GM23338 (cell line): ENCODE measurements at places on chromosomes 2 and 18. TPM values are rescaled to one million over a fixed set of nuclear protein-coding genes. Genes with fewer than 3 reads are reported as not detected.

GRCh38 chr2:227411990-227412350 lies 24.2 kb upstream of the SCYGR1 start:
- no peak for DNase-seq

GRCh38 chr2:68203587-68203986 lies 45.9 kb downstream of the PNO1 start:
- DNase-seq, result no peak

GRCh38 chr2:38461470-38461869 lies 84.4 kb upstream of the ATL2 start:
- no peak for DNase-seq

- no peak for DNase-seq
Measured at GRCh38 chr2:66849153-66849755, 414.3 kb downstream of the MEIS1 start.

LBX2 gene
- total RNA-seq, result 0.24 TPM in 1 of 2 replicates, not detected in the other

GRCh38 chr18:3454365-3455089 lies 4.6 kb downstream of the TGIF1 start:
- DNase-seq, result peak; percentile 84

GLI2 gene
- 41.7 and 53.6 TPM in 2 replicates for total RNA-seq

- no peak for DNase-seq
Measured at GRCh38 chr2:233228376-233228775, 23.1 kb upstream of the ATG16L1 start.

UGP2 gene
- total RNA-seq, result 742 and 744 TPM in 2 replicates

- DNase-seq, result no peak
Measured at GRCh38 chr2:17850151-17850550, 28.3 kb upstream of the KCNS3 start.

- DNase-seq, result peak; percentile 28
Measured at GRCh38 chr2:237542001-237542704, 24.2 kb upstream of the PRLH start.

- DNase-seq, result peak; percentile 79
Measured at GRCh38 chr2:45170191-45171135, 161.2 kb upstream of the SIX2 start.

DNA sequence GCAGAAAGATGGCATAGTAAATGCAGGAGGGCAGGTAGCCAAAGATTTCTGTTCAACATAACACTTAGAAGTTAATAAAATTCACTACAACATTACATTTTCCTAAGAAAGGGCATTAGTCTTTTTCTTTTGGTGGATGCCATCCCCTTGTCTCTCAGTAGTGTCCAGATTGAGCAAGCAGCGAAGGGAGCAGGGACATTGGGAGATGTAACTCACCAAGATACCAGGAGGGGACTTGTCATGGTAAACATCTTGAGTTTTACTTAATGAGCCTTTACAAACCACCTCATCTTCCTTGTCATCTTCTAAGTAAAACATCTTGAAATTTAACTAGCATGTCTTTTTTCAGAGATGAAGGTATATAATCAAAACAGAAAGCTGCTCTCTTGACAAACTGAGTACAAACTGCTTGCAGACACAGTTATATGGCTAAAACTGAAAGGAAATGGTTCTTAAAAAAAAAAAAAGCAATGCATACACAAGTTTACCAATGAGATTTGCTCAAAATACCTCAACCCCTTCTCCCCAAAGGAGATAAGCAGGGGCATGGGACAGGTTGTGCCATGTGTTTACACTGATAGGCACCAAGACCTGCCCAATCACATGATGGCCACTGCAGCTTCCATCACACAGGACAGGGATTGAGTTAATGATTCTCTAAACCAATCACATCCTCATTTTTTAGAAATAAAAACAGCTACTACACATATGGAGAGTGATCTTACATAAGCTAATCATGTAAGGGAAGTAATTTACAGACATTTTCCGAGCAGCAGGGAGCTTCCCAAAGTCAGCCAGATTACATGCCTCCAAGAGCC lies 30.3 kb downstream of the LPIN2 start:
- DNase-seq, result peak; percentile 56

- peak; percentile 55 for DNase-seq
Measured at GRCh38 chr2:20450201-20450999, 3.5 kb downstream of the RHOB start.

GRCh38 chr2:203366639-203367466 lies 38.7 kb downstream of the ABI2 start:
- no peak for DNase-seq

DNA sequence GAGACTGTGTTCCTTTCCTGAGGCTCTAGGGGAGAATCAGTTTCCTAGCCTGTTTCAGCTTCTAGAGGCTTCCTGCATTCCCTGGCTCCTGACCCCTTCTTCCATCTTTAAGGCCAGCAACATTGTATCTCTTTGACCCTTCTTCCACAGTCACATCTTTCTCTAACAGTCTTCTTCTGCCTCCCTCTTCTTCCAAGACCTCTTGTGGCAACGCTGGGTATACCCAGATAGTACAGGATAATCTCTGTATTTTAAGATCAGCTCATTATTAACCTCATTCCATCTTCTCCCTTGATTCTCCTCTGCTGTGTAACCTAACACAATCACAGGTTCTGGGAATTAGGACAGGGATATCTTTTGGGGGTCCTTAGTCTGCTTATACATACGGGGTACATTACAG lies 8.9 kb upstream of the MYL12A start:
- DNase-seq, result no peak

- no peak for DNase-seq
Measured at GRCh38 chr18:5144629-5145028, 52.4 kb downstream of the AKAIN1 start.

DNA sequence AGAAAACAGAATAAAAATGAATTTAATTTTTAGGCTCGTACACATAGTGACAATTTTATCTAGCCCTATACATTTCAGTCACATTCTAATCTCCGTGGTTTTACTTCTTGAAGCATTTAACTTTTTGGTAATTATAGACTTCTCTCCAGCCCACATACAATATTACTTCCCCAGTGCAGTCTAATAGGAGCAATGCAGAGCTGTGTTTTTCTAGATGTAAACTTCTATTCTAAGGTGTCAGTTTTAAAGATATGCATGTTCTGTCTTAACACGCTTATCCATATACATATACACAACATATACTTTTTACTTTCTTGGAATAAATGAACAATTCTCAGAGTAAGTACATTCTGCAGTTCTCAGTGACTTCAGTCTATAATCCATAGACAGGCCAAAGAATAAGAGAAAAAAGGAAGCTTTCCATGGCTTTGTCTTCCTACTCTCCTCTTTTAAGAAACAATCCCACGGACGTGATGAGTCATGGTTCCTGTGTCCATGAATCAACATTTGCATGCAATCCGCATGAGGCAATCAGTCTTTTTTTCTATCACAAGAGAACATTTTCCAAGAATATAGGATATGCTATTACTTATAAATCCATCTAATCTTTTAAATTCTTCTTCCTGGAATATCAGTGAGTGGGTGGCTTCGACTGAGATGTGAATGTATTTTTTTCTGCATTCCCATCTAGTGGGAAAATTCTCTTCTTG lies 42.8 kb downstream of the CCDC102B start:
- DNase-seq, result peak; percentile 30

- DNase-seq, result no peak
Measured at GRCh38 chr18:75977081-75977480, 518.0 kb downstream of the ZNF516 start.

GRCh38 chr2:70475266-70475665 lies 78.4 kb downstream of the TGFA start:
- DNase-seq, result no peak

DNA sequence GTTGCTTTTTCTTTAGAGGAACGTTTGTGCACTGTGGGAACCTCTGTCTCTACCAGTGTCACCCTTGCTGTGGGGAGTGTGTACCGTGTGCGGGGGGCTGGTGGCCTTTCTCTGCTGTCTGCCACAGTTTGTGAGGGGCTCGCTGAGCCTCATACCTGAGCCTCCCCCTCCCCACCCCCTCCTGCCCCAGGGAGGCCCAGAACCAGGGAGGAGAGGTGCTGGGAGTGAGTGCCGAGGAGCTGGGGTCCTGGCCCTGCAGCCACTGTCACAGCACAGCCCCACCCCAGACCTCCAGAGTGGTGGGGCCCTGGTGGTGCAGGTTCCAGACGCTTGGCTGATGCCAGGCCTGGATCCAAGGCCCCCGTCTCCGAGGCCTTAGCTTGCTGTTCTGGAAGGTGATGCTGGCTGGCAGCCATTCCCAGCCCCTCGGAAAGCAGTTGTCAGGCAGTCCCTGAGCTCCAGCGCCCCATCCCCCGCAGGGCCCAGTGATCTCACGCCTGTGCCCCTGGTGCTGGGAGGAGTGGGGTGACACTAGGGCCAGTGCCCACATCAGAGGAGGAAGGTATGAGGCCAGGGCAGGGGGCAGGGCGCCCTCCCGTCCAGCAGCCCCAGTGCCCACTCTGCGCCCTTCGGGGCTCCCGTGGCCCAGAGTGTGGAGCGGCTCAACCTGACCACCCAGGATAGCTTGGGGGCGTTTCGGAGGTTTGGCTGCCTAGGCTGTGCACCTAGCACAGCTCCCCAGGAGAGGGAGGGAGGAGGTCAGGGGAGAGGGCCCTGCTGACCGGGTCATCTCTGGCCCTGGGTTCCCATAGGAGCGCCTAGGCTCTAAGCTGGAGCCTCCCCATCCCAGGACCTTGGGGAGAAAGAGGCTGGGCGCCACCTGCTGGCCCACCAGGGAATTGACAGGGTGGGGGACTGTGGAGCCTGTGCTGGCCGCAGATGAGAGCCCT lies 53.0 kb upstream of the ALPP start:
- peak; percentile 49 for DNase-seq

GPR75 gene
- total RNA-seq, result 2.3 and 4.1 TPM in 2 replicates

DNA sequence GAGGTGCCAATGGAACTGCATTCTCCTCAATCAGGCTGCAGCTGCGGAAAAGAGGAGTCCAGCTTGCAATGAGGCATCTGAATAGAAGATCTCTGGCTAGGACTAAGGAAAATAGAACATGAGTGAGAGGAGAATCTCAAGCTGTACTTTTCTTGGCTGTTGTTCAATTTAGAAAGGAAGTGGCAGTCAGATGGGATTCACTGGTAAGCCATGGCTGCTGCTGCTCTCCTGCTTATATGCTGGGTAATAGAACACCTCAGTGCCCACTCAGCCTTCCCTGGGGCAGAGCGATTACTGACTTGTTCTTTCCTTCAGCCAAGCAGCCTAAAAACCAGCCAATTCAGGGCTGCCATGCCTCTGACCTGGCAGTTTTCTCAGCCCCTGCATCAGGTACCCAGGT lies 17.6 kb upstream of the CHST9 start:
- DNase-seq, result no peak

- no peak for DNase-seq
Measured at GRCh38 chr2:16318051-16318450, 347.6 kb downstream of the CYRIA start.

- no peak for DNase-seq
Measured at GRCh38 chr2:242052421-242052820, 182.9 kb downstream of the RTP5 start.

DNA sequence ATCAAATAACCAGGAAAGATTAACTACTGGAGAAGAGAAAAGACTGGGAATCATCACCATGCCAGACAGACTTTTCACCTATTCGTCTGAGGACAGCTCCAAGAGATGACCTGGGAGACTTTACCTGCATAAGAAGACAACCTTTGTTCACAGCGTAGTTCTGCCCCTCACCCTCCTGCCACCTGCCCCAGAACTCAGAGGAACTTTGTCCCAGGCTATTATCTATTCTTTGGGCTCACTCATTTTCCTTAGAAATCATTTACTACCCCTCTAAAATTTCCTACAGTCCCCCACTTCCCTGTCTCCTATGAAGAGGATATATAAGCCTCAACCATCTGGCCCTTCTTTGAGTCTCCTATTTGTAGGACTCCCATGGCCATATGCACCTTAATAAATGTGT lies 19.3 kb upstream of the COPS8 start:
- no peak for DNase-seq

DNA sequence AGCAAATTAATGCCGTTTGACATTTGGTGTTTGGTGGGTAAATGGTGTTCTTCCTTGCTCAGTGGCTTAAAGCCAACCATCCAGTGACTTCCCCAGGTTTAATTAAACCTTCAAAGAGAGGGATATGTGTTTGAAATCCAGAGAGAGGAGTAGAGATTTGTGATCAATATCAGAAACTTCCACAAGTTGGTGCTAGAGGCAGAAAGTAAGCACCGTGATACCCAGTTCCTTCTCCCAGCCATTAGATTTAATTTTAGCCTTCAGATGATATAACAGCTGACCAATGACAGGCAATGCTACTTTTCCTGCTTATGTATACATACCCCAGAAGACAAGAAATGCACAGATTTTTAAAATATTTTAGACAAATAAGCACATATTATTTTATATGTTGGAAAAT lies 398.5 kb downstream of the CDH2 start:
- peak; percentile 52 for DNase-seq

IL37 gene
- total RNA-seq, result not detected in 2 replicates

PROC gene
- total RNA-seq, result 1.2 and 1.7 TPM in 2 replicates

DNA sequence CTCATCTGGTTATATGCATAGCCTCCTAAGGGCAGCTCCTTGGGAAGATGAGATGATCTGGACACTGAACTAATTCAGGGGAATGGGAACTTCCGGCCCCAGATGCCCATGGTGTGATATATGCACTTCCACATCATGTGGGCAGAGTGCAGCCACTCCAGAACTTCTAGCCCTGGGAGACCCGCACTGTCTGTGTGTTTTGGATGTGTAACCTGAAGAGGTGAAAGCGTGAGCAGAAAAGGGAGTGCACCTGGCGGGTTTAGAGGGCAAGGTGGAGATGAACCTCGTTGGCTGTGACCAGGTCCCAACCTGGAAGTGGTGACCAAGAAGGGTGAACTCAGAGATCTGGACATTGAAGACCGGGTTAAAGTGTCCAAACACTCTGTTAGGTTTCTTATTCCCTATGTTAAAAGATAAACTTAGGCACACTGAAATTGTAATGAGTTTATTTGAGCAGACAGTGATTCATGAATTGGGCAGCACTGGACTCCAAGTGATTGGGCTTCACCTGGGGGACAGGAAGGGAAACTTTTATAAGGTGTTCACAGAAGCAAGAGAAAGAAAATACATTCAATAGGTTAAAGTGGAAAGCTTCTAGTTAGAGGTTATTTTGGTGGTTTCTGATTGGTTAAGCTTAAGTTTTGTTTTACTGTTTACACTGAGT lies 296.2 kb upstream of the SKOR2 start:
- no peak for DNase-seq

DNA sequence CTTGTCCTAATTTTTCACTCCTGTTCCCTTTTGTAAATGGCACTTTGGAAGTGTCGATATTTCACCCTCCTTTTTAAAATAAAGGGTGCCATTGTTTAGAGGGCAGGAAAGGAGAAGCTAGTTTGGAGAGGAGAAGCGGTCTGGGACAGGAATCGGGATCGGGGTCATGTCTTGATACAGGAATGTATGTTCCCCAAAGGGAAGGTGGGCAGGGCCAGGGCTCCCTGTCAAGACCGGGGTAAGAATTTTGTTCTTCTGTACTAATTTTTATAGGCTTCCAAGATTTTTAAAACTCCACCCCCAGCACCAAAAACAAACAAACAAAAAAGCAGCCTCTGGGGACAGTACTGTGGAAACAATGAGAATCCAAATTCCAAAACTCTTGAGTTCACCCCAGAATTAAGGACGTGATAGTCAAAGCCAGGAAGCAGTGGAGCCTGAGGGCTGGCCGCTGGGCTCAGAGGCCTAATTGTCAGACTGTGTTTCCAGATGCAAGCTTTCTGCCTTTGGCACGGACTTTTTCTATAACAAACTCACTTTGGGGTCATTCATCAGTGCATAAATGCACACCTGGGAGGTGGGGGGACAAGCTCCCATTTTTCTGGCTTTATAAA lies 250.4 kb upstream of the SIX2 start:
- no peak for DNase-seq

GALNT5 gene
- 0.04 and 0.14 TPM in 2 replicates for total RNA-seq

LYG1 gene
- total RNA-seq, result 0.35 TPM in 1 of 2 replicates, not detected in the other

GRCh38 chr18:29056800-29057199 lies 879.9 kb upstream of the CDH2 start:
- no peak for DNase-seq
